Vagina (tissue), 2 donors: ENCODE measurements at places on chromosomes 6 and 20. TPM values are rescaled to one million over a fixed set of nuclear protein-coding genes. Genes with fewer than 3 reads are reported as not detected.

- DNase-seq, result no peak
These were observed 16.7 kb upstream of the MAK start for GRCh38 chr6:10854922-10855632.

- no peak for DNase-seq
These were observed 145.6 kb downstream of the DLL1 start for GRCh38 chr6:170145272-170145592.

- no peak for DNase-seq
These were observed 219.8 kb downstream of the ZDHHC14 start for GRCh38 chr6:157600807-157601206.

GRCh38 chr6:53251033-53251672 is 97.6 kb downstream of the ELOVL5 start:
- DNase-seq, result no peak

TRIM40 gene
- not detected for total RNA-seq
